ENCODE measurements at places on chromosomes 2 and 18.

DNA sequence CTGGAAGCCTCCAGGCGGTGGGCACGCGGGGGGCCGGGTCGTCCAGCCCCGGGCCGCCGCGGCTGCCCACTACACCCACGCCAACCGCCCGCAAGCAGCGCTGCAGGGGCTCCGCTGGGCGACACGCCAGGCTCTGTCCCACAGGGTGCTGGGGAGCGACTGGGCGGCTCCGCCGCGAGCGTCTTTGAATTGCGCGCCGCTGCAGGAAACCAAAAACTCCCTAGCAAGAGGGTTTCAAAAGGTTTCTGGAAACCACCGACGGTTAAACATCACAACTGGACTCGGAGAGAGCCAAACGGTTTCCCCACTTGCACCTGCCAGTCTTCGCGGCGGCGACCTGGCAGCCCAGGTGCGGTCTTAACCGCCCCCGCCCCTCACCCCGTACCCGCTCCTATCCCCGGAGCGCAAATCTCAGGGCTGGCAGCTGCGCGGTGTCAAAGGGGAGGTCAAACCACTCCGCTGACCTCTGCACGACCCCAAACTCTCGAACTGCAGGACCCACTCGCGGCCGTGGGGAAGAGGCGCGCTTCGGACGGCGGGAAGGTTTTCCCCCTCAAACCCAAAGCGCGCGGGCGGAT, 1.0 kb downstream of the CXCR4 start:
- DNase-seq = no peak

- DNase-seq = no peak
Measured at GRCh38 chr2:189163889-189164288, 15.7 kb downstream of the COL5A2 start.

DNA sequence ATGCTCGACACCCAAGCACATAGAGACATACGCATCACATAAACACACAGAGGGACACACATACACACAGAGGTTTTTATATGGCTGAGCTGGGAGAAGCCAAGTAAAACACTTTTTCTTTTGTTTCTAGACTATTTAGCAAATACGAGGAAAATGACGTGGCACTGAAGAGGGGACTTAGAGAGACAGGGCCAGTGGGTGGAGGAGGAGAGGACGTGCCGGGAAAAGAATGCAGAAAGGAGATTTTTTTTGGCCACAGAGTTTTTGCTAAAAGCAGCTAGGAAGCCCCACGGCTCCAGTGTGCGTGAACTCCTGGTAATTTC, 168.5 kb upstream of the KLF7 start:
- no peak for DNase-seq

GRCh38 chr2:169839954-169840746, 12.9 kb downstream of the UBR3 start:
- DNase-seq = no peak

- DNase-seq = no peak
Measured at GRCh38 chr18:62942578-62942977, 227.2 kb downstream of the PHLPP1 start.

- no peak for DNase-seq
Measured at GRCh38 chr2:38274286-38275276, 102.5 kb downstream of the ATL2 start.

DNA sequence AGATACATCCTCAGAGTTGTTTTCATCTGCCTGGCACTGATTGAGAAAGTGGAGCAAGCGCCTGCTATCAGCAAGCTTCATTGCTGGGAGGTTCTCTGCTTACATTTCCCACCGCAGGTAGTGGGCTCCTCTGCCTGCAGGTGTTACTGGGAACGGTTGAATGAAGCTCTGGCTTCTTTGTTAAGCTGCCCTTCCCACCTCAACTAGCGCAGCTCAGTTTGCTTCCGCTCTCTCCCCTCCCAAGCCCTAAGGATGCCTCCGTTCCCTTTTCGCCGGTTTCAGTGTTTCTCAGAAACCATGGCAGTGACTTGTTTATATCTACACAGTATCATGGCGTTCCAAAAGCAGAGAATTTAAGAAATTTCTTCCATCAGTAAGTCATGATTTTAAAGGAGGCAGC, 72.2 kb upstream of the B3GNT7 start:
- no peak for DNase-seq

DNA sequence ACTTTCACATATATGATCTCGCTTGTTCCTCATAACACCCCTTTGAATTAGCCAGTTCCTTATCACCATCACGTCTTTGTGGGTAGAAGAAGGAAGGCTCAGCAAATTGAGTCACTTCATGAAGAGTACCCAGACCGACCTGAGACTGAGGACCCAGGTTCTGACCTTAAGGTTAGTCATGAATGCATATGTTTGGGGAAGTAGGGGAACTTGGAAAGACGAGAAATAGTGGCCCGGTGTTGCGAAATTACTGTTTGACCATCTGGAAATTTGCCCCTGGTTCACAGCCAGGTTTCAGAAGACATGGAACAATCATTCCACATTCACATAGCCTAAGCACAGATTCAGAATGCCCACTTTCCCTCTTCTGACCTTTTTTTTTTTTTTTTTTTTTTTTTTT, 59.8 kb downstream of the MEIS1 start:
- no peak for DNase-seq

GRCh38 chr2:197263077-197263476, 47.5 kb downstream of the ANKRD44 start:
- DNase-seq = no peak

- DNase-seq = no peak
Measured at GRCh38 chr2:69790601-69790959, 38.9 kb upstream of the GMCL1 start.

DNA sequence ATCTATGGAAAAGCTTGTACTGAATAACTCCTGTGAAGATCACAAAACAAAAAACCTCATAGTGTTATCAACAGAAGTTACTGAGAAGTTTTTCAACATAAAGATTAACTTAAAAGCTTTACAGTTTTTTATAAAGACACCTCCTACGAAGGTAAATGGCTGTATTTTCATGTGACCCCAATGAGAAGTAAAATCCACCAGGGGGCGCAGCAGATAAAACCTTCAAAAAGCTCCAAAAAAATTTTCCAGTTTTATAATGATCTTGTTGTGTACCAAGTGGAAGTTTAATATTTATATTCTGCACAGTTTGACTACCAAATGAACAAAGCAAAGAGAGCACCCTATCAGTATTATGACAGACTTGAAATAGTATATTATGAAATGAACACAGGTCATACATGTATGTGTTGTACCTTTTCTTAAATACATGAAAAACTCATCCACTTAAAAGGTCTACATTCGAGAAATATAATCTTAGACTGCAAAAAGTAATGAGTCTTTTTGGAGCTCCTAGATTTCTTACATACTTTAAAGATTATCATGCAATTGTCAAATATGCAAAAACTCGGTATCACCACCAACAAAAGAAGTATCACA, 38.5 kb downstream of the PNO1 start:
- no peak for DNase-seq

GRCh38 chr2:151260573-151261230, 961 bp downstream of the RBM43 start:
- no peak for DNase-seq

DNA sequence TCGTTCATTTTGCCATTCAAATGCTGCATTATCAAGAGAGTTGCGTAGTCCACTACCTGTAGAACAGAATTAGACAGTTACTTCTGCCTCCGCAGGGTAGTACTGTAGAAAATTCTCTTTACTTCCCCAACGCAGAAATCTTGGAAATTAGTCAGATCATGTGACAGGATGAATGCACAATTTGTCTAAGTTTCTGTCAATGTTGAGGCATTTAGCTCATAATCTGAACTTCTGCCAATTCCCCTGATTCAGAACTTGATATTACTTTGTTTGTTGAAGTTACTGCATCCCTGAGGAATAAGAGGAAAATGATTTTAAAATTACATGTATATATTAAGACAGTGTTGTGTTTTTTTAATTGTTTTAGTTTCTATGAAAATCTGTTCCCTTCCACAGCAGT, 83.4 kb downstream of the TTC27 start:
- no peak for DNase-seq

- no peak for DNase-seq
Measured at GRCh38 chr2:234291765-234292204, 205.1 kb downstream of the ARL4C start.

DNA sequence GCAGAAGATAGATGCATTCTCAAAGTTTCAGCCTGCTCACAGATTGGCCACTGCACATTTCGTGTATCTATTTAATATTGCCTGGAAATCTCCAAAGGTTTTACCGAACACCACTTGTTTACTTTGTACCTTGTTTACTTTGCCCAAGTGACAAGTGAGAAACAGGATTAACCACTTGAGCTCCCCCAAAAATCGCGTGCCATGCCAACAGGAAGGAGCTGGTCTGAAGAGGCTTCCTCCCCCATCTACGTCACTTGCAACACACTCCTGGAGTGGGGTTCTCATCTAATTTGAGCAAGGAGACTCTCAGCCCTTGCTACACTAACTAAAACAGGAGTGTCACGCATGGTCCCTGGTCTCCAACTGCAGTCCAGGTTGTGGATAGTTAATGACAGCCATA, 212.5 kb upstream of the TMEM200C start:
- no peak for DNase-seq

DNA sequence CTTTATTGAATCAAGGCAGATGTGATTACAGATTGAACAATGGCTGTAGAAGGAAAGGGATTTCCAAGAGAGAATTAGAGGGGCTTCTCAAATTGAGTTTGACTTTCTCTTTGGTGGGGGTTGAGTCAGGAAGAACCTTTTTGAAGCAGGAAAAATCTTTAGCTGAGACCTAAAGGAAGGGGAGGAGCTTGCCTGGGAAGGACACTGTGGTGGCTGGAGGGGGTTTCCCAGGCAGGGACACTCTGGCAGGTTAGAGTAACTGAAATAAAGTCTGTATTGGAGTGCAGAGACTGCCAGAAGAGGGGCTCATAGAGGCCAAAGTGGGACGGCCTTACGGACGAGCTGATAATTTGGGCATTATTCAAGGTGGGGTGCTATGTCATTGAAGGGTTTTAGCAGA, 69.3 kb downstream of the NEDD4L start:
- DNase-seq = no peak

DNA sequence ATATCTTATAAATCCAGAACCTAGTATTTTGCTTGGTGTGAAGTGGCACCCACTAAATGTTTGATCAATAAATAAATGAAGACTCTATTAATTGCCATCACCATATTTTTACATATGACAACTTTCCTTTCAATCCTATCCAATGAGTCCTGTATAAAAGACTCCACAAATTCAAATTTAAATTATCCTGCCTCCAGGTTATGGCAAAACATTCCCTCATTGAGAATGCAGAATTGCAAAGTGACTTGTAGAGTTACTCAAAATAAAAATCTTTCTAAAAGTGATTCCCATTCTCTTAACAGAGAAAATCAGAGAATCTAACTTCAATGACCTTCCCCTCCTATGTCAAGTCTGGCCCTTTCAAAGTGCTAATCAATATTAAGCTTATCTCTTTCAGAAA, 236.8 kb downstream of the GRB14 start:
- no peak for DNase-seq

- no peak for DNase-seq
Measured at GRCh38 chr2:100214265-100214971, 72.0 kb upstream of the AFF3 start.

DNA sequence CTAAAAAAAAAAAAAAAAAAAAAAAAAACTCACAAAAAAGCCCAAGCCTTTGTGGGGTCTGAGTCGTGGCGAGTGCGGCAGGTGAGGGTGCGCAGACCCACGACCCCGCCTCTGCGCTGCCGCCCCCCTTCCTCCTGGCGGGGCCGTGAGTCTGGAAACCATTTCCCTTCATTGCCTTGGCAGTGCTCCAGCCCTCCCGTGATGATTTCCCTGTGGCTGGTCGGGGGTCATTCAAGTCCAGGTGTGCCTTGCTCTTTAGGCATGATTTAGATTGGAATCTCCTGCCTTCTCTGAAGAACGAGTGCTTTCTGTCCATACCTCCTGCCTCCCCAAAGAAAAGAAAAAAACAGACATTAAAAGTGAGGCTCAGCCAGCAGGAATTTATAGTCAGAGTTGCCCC, 161.8 kb downstream of the FAM210A start:
- DNase-seq = no peak

All from stimulated activated CD8-positive, alpha-beta memory T cell treated with anti-CD3 and anti-CD28 coated beads, Interleukin-7, amount 100 ng/mL, for 48 hours (primary cell).